Esophagus mucosa (tissue), 1 donor: ENCODE measurements at places on chromosomes 16 and 17. TPM values are rescaled to one million over a fixed set of nuclear protein-coding genes. Genes with fewer than 3 reads are reported as not detected.

- peak; percentile 20 for ATAC-seq
Observed at GRCh38 chr17:82815354-82815753, 24.5 kb downstream of the ZNF750 start.

GRCh38 chr16:51167170-51167895 is 16.3 kb upstream of the SALL1 start:
- no peak for ATAC-seq

- ATAC-seq = no peak
Observed at GRCh38 chr17:22286337-22287041, 594.2 kb downstream of the KCNJ18 start.

- ATAC-seq = peak; percentile 77
Observed at GRCh38 chr16:56669005-56669839, at the start of gene MT1H. TSS of gene MT1H (plus strand) at chr16:56669814. CDS start at chr16:56669885, 71 bp downstream.

DNA sequence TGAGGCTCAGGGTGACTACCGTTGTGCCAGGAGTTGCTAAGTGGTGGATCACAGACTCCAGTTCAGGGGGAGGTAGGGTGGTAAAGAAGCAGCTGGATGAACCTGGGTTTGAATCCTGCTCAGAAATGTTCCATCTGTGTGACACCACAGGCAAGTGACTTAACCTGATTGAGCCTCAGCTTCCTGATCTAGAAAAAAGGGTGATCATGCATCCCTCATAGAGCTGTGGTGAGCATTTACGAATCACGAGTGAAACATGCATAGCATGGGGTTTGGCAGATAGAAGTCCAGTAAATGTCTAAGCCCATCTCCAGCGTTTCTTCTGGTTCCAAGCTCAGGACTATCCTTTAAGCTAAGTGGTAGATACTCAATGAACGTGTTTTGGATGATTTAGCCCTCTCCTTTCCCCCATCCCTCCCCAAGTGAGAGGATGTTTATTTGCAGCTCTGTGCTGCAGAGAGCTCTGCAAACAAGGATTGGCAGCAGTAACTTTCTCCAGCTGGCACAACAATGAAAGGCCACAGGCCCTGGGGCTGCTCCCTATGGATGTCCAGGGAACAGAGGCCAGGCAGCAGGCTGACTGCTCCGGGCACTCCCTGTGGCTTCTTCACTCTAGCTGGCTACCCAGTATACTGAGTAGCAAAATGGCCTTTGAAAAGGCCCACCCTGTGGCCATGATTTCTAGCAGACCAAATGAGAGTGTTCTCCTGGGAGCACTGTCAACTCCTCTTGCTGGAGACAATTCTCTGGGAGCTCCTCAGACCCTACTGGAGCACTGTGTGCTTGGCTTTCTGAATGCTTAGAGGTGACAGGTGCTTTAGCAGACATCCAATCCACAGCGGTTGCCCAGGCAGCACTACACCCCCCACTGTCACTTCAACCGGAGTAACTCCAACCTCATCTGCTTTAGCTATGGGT is 21.3 kb downstream of the CA4 start:
- peak; percentile 27 for ATAC-seq

CRYM gene
- total RNA-seq = 5.1 TPM

DNA sequence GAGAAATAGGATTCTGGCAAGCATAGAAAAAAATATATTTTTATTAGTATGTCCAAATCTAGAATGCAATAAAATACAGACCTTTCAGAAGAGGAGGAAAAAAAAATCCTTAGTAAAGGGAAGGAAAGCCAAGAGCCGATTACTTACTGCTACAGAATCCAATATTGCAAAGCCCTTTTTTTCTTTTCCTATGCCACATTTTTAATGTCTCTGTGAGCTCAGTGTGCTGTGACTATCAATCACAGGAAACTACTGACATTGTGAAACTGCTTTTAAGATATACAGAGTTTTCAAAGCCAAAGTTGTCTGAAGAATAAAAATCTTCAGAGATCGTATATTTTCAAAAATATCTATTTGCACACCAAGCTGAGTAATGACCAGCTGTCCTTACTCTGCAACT is 120.4 kb downstream of the CHD9NB start:
- no peak for ATAC-seq

TEKT5 gene
- not detected for total RNA-seq

DNAH17 gene
- 0.12 TPM for total RNA-seq

CBFB gene
- total RNA-seq = 40.4 TPM

DNA sequence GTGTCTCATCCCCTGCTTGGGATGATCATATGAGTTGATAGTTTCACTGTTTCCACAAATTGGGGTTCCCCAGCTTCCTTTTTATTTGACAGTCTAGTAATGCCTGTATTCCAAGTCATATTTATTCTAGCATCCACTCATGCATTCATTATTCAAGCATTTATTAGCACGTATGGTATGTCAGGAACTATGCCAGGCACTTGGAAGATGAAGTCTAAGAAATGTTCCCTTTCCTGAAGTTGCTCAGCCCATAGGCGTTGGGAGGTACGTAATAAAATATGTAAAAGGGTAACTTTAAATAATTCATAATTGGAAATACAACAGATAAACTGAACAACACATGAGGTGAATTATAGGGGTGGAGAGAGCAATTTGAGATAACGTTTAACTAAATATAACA is 338.0 kb upstream of the MAF start:
- no peak for ATAC-seq

GRCh38 chr16:6356911-6357310 is 975.7 kb upstream of the RBFOX1 start:
- no peak for ATAC-seq

DNA sequence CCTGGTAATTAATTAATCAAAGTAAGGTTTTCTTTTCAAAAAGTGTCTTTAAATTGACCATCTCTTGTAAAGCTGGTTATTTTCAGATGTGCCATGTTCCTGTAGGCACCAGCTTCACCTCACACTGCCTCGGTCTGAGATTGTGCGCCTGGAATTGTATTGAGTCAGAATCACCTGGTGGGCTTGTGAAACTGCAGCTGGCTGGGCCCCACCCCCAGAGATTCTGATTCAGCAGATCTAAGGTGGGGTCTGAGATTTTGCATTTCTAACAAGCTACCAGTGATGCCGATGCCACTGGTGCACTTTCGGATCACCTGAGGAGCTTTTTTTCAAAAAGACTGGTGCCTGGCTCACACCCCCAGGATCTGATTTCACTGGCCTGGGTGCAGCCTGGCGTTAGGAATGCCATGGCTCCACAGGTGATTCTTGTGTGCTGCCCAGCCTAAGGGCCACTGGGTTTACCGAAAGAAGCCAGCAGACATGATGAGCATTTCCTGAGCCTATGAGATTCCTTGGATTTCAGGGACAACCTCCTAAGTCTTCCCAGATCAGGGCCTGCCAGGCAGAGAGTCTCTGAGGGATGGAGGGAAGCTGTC is 59.2 kb upstream of the TOB1 start:
- no peak for ATAC-seq

- ATAC-seq = no peak
Observed at GRCh38 chr16:49359591-49359990, 14.0 kb upstream of the C16orf78 start.

GRCh38 chr16:20225228-20225733 is 102.0 kb downstream of the GP2 start:
- no peak for ATAC-seq

DNA sequence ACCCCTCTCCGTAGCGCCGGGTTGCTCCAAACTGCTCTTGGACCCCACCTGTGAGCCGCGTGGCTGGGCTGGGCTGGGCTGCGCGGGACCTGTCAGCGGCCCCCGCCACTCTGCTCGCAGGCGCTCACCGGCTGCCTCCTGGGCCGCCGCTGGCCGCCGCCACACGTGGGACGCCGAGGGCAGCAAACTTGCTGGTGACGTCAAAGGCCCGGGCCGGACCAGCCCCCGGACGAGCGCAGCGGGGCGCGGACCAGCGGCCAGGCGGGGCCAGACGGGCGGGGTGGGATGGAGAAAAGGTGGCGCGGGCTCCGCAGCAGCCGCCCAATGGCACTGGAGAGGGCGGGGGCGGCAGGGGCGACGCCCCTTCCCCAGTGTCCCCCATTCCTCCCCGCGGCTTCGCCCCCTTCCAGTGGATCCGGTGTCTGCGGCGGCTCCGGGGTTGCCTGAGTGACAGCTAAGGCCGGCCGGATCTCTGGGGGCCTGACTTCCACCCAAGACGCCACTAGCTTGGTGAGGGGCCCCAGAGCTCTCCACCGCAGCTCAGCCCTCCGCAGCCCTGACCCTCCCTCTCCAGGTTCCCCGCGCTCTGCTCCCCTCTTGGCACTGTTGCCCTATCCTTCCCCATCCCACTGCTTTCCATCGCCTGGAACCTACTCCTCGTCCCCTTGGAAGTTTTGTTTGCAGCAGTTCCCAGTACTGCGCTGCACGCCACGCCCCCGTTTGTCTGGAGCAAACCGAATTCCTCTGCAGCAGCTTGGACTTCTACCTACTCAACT is at the start of gene HS3ST3A1:
Gene HS3ST3A1, minus strand, starts transcription at position 154 of the 776 bp plus-strand sequence. CDS start 800 bp downstream, outside the sequence.
- peak; percentile 80 for ATAC-seq
